Activated CD4-positive, alpha-beta T cell treated with anti-CD3 and anti-CD28 coated beads for 48 hours (primary cell): ENCODE measurements at places on chromosomes 2 and 18.

DNA sequence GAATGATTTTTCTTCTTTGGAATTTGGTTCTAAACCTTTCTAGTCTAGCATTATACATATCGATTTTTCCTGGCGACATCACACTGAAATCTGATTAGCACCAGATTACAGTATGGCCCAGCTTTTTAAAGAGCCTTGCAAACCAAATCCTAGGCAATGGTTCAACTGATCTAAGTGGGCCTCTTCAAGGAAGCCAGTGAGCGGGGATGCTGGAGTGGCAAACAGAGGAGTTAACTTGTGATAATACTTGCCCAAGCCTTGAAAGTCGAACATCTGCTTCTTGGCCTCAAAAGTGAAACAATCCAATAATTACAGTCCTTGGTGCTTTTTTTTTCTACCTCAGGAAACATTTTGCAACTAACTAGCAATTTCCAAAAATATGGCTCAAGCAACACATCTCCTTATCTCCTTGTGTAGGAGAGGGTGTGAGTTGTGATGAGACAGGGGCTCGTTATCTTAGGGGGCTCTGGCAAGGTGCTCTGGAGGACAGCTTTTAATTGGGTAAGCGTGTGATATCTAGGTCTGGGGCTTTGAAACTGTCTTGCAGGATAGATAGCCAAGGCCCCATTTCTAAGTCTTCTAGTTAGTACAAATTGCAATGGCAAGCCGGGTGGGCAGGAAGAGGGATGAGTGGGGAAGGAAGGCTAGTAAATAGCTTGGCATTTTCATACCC lies 240.2 kb upstream of the CCDC68 start:
- DNase-seq: no peak

GRCh38 chr2:64601785-64602391 lies 51.8 kb downstream of the SERTAD2 start:
- no peak for DNase-seq

- DNase-seq: no peak
Measured at GRCh38 chr2:54628957-54629356, 94.5 kb upstream of the EML6 start.

DNA sequence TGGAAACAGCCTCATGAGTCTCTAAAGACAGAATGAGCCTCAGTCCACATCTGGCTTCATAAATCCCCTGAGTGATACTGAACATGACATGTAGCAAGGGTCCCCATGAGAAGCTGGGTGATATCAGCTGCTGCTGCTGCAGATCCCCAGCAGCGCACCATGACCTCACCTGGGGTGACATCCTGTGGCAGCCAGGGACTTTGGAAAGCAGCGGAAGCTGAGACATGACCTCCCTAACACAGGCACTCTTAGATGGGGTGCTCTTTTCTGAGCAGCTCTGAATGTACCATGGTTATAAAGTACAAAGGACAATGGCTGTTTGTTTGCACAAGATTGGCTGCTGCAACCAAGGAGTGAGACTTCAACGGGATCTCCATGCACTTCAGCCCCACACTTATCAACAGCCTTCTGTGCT lies 74.7 kb upstream of the TMEM200C start:
- peak; percentile 5 for DNase-seq

DNA sequence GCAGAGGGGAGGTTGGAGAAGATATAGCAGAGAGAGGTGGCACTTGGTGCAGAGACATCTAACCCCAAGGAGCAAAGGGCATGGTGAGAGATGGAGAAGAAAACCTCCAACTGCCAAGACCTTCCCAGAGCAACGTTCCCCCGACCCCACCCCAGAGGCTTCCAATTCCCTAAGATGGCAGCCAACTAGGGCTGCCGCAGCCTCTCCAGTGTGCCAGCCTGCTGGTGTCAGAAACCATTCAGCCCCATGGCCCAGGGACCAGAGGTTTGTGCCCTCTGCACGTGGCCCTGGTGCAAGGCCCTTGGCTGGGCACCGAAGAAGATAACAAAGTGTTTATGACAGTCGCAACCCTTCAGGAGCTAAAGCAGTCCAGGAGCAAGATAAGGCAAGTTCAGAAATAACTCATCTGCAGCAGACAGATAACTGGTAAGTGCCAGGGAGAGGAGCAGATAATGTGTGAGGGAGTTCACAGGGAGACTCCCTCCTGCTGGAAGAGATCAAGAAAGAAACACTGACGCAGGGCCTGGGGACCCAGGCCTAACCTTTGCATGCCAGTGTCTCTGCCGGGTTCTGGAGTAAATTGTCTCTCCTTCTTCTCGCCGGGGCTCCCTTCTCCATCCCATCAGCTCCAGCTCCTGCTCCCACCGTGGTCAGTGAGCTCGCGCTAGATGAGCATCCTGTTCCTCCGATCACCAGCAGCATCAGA lies 66.1 kb upstream of the ID2 start:
- no peak for DNase-seq

DNA sequence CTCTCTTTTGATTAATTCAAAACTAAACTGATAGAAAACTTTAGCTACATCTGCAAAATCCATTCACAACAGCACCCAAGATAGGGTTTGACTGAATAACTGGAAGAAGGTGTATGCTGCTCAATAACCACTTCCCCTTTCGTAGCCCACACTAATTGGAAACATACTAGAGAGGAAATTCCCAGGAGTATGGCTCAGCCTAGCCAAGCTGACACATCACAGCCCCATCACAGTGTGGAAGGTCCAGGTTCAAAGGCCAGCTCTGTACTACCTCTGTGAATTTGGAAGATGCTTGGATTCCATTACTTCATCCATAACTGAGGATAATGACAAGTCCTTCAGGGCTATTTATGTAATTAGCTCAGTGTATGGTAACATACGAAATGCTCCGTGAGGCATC lies 185.4 kb downstream of the FBXO15 start:
- DNase-seq: no peak

DNA sequence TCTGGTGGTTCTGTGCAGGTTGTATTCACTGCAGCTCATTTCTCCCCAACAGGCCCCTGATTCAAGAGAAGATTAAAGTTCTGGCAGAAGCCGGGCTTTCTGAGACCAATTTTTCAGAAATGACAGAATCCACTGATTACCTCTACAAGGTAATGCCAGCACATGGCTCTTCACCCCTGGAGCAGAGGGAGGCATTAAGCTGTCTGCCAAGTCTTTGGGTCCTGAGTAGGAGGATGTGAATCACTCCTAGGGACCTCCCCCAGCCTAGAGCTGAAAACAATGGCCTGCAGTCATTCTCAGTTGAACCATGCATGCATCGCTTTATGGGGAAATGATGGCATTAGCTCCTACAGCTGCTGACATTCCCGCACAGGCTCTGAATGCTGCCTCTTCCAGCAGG lies 20.5 kb upstream of the RPL37A start:
- peak; percentile 57 for DNase-seq

DNA sequence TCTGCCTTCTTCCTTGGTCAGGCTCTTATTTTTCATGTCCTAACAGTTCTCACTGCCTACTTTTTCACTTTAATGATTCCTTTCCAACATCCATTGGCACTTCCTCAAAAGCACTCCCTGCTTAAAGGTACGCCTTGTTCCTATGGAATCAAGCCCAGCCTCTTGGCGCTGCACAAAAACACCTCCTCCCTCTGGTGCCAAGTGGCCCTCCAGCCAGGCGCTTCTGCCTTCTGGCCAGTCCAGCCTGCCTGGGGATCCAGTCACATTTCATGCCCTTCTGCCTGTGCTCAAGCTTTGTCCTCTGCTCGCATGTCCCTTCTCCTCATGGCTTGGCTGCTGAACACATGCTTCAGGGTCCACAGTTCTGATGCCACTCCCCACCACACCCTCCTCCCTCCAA lies 6.3 kb downstream of the TPRKB start:
- DNase-seq: no peak

DNA sequence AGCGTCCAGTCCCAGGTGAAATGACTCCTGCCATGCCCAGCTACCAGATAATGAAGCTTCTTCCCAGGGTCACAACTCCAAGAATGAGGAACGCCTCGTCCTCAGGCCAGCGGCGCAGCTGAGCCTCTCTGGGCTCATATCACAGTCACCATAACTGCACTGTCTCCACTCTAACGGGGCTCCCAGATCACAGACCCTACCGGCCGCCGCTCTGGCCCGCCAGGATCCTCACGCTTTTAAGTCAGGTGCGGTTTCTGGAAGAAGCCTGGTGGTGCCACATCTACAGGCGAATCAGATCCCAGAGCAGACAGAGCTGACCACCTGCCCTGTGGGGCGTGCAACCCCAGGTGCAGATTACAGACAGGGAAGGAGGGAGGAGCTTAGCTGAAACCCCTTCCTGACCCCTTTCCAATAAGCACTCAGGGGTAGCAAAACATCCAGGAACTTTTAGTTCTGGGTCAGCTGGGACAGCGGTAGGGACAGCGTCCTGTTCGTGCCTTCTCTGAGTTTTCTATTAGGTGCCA lies 3.7 kb upstream of the ACKR3 start:
- DNase-seq: no peak

- DNase-seq: no peak
Measured at GRCh38 chr18:34023471-34023870, 201.2 kb downstream of the NOL4 start.

- no peak for DNase-seq
Measured at GRCh38 chr2:174076975-174077374, 111.8 kb upstream of the SP3 start.

DNA sequence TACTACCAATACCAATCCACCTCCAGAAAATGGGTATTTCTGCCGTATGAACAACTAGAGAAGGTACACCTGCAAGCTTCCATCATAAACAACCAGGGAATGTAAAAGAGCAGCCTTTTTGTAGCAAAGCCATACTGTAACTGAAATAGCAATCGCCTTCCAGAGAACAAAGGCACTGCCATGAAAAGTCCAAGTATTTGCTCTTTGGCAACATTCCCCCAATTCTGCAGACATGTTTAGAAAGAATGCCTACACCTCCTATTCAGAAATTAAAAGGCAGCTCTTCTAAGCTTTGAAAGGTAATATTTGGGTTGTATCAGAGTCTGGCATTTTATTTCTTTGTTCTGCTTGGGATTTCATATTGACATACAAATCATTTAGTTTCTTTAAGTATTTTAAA lies 487.7 kb downstream of the ERBB4 start:
- no peak for DNase-seq

- no peak for DNase-seq
Measured at GRCh38 chr2:75098856-75099255, 100.5 kb downstream of the TACR1 start.

DNA sequence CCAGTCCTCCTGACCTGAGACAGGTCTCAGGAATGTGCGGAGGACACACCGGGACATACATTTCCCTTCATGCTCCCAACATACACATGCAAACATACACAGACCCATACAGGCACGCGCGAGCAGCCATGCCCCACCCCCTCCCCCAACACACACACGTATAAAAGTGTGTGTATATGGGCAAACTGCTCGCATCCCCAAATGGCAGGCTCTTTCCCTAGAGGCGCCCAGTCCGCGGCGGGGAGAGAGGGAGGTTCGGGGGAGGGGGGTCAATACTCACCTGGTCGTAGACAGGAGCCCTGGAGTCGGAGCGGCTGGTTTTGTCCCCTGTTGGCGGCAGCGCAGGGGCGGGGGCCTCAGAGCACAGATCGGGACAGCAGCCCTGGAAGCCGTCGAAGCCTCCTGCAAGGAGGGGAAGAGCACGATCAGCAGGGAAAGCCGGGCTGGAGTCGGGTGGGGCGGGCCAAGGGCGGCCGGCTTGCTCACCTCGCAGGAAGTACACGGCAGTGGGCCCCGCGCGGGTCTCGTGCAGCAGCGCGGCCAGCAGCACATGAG lies 682 bp downstream of the DUSP2 start:
- peak; percentile 64 for DNase-seq

GRCh38 chr2:200625958-200626363 lies 40.1 kb downstream of the AOX1 start:
- DNase-seq: no peak

GRCh38 chr2:74238879-74239278 lies 40.5 kb downstream of the MTHFD2 start:
- no peak for DNase-seq

DNA sequence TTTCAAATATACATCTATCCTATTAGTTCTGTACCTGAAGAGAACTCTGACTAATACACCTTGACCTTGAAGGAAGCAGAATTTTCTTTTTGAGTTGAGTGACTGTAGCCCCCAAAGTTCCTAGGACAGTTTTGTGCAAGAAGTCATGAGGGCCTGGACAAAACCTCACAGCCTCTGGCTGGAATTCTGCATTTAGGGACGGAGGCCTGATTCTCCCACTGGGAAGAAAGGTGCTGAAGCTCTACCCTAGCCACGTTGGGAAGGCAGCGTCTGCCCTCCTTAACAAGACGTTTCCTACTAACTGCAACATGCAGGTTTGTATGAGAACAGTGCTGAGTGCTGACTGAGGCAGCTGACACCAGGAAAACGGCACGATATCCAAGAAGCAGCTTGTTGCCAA lies 74.4 kb upstream of the ZCCHC2 start:
- DNase-seq: no peak

DNA sequence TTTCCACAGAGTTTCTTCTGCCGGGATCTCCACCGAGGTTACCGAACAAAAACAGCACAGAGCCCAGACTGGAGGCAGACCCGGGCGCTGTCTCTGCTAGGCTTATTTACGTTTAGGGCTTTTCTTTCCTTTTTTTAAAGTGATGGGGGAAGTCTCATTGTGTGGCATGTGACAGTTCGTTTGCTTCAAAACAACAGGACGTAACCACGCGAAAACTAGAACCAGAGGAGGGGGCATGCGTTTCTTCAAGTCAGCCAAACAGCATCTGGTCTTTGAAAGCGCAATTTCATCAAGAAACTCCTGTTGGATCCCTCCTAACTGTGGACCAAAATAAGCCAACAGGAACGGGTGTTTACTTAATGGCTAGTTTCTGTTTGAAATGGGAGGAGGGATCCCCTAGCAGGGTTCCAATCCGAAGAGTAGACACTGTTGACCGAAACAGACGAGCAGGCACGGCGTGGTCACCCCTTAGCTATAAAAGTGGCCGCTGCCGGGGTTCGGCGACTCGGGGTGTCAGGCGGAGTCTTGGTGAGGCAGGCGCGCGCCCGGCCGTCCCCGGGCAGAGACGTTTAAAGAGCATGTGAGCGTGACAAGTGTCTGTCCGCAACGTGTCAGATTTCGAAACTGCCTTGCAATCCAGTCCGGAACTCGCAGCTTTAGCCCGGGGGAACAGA lies 997 bp upstream of the TGIF1 start:
- DNase-seq: peak; percentile 85

DNA sequence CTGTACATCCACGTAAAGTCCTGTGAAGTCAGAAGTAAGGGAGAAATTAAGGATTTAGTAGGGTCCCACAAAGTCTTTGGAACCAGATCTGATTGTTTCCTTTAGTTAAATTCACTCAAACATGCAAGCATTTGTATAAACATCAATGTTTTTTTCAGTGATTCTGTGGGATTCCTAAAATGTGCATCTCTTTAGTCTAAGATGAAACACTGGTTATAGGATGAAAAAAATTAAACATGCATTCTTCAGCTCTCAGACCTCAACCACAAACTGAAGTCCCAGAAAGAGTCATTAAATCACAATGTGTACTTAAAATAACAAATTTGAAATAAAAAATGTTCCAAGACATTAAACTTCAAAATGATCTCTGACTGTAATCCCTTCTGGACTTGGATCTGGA lies 76.5 kb upstream of the APCDD1 start:
- no peak for DNase-seq

GRCh38 chr2:223735035-223735640 lies 102.2 kb downstream of the AP1S3 start:
- no peak for DNase-seq
